ENCODE measurements at places on chromosomes 16 and 17.

DNA sequence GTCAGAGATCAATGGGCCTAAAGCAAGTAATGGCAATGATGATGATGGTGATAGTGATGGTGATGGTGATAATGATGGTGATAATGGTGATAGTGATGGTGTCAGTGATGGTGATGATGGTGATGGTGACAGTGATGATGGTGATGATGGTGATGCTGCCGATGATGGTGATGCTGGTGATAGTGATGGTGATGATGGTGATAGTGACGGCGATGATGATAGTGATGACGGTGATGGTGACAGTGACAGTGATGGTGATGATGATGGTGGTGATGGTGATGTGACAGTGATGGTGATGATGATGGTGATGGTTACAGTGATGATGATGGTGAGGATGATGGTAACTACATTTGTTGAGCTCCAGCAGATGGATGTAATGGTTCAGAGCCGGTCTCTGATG, 30.8 kb upstream of the OR4D1 start:
- DNase-seq, result no peak
- H3K27ac ChIP-seq, result no peak overlapping the region
- H3K4me3 ChIP-seq, result no peak overlapping the region
- no peaks in the 10 kb centered on the region for H3K36me3 ChIP-seq
- H3K4me1 ChIP-seq, result no peaks in the 10 kb centered on the region

DNA sequence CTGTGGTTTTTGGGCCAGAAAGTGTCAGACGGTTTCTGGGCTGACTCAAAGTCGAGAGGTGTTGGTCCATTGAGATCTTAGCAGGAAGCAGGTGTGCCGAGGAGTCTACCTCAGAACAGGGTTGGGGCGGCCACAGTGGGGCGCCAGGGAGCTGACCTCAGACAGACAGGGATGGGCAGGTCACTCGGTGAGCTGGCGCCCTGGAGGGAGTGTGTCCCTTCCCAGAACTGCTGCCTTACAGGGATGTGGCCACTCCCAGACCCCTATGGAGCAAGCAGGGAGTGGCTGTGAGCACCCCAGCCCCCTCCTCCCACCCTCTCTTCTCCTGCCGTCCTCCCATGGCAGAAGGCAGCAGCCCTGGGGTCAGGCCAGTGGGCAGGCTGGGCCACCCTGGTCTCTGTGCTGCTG, 14.0 kb upstream of the DPEP1 start:
- DNase-seq, result peak; percentile 69
- H3K4me1 ChIP-seq, result peaks cover 24% of the 10 kb centered on the region
- no peaks in the 10 kb centered on the region for H3K27me3 ChIP-seq
- H3K27ac ChIP-seq, result peak overlapping the region; percentile 65
- H3K36me3 ChIP-seq, result no peaks in the 10 kb centered on the region
- no peak overlapping the region for H3K4me3 ChIP-seq

GRCh38 chr16:88732172-88732960, 26.1 kb downstream of the CTU2 start:
- no peak for DNase-seq
- no peak overlapping the region for H3K27ac ChIP-seq
- H3K27me3 ChIP-seq, result no peaks in the 10 kb centered on the region
- H3K4me3 ChIP-seq, result no peak overlapping the region
- no peaks in the 10 kb centered on the region for H3K4me1 ChIP-seq

GRCh38 chr17:78355045-78355641, 4.7 kb downstream of the SOCS3 start:
- peak overlapping the region; percentile 97 for H3K27ac ChIP-seq
- no peak for DNase-seq
- no peak overlapping the region for H3K4me3 ChIP-seq

GRCh38 chr17:59827721-59828477, 64.8 kb downstream of the TUBD1 start:
- no peaks in the 10 kb centered on the region for H3K36me3 ChIP-seq
- no peaks in the 10 kb centered on the region for H3K27me3 ChIP-seq
- H3K4me1 ChIP-seq, result peaks cover 25% of the 10 kb centered on the region
- no peak for DNase-seq
- no peak overlapping the region for H3K4me3 ChIP-seq

- H3K36me3 ChIP-seq, result no peaks in the 10 kb centered on the region
- H3K27me3 ChIP-seq, result no peaks in the 10 kb centered on the region
- H3K4me1 ChIP-seq, result no peaks in the 10 kb centered on the region
- H3K4me3 ChIP-seq, result no peak overlapping the region
These were observed 201.9 kb downstream of the SNX29 start for GRCh38 chr16:12178251-12178990.

- no peaks in the 10 kb centered on the region for H3K36me3 ChIP-seq
- DNase-seq, result peak; percentile 54
- H3K27ac ChIP-seq, result no peak overlapping the region
- peaks cover 10% of the 10 kb centered on the region for H3K4me1 ChIP-seq
- H3K27me3 ChIP-seq, result no peaks in the 10 kb centered on the region
- H3K4me3 ChIP-seq, result no peak overlapping the region
These were observed 2.4 kb downstream of the DHRS7B start for GRCh38 chr17:21129023-21129681.

- no peak overlapping the region for H3K27ac ChIP-seq
- H3K4me1 ChIP-seq, result no peaks in the 10 kb centered on the region
- DNase-seq, result no peak
- peaks cover 25% of the 10 kb centered on the region for H3K36me3 ChIP-seq
These were observed 87.8 kb downstream of the CYB561 start for GRCh38 chr17:63358111-63358839.

DNA sequence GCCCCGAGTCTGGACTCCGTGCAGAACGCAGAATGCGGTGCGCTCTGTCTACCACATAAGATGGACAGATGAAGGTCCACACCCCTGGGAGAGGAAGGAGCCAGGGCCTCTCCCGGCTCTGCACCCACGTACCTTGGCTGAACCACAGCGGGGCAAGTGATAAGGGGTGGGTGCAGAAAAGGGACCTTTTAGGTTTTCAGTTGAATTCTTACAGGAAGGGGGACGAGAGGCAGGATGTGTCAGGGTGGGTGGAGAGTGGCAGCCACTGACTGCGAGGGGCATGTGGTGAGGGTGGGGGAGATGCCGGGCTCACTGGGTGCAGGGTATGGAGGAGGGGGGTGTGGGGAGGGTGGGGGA, 372 bp downstream of the CD300A start:
- H3K27ac ChIP-seq, result no peak overlapping the region
- H3K36me3 ChIP-seq, result no peaks in the 10 kb centered on the region
- H3K27me3 ChIP-seq, result peaks cover 15% of the 10 kb centered on the region
- no peaks in the 10 kb centered on the region for H3K4me1 ChIP-seq

- H3K27me3 ChIP-seq, result no peaks in the 10 kb centered on the region
- no peaks in the 10 kb centered on the region for H3K4me1 ChIP-seq
- DNase-seq, result no peak
- peaks cover 38% of the 10 kb centered on the region for H3K36me3 ChIP-seq
- no peak overlapping the region for H3K4me3 ChIP-seq
These were observed 27.4 kb upstream of the MRC2 start for GRCh38 chr17:62599964-62600657.

DNA sequence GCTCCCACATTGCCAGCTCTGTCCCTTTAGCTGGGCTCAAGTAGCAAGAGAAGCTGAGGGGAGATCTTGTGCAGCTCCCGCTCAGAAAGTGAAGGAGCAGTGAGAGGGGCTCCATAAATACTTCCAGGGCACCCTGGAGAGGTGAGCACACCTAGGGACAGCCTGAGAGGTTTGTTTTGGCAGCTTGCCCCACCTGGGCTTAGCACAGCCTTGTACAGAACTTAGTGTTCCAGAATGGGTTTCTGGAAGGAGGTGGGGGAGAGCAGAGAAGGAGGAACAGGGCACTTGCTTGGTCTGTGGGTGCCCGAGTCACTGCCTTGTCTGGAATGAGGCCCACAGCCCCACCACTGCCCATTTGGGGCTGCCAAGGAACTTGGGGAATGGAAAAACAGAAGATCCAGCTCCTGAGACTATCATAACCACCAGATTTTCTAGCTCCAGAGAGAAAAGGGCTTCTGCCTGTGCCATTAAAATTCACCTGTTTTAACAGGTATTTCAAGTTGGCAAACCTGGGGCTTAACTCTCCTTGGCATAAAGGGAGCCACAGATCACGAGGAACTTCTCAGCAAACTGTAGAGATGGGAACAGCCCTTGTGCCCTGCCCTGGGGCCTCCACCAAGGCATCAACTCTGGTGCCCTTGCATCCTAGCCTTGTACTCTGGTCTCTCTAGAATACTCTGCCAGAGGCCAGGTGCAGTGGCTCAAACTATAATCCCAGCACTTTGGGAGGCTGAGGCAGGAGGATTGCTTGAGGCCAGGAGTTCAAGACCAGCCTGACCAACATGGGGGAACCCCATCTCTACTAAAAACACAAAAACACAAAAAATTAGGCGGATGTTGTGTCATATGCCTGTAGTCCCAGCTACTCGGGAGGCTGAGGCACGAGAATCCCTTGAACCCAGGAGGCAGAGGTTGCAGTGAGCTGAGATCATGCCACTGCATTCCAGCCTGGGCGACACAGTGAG, 1.9 kb downstream of the PRR15L start:
- no peak overlapping the region for H3K4me3 ChIP-seq
- H3K27ac ChIP-seq, result no peak overlapping the region
- DNase-seq, result no peak
- H3K27me3 ChIP-seq, result no peaks in the 10 kb centered on the region

GRCh38 chr16:64841071-64841470, 280.8 kb downstream of the CDH11 start:
- H3K27ac ChIP-seq, result no peak overlapping the region
- H3K4me1 ChIP-seq, result peaks cover 5% of the 10 kb centered on the region
- H3K36me3 ChIP-seq, result no peaks in the 10 kb centered on the region
- H3K4me3 ChIP-seq, result no peak overlapping the region
- no peaks in the 10 kb centered on the region for H3K27me3 ChIP-seq
- no peak for DNase-seq

- no peak overlapping the region for H3K4me3 ChIP-seq
- DNase-seq, result peak; percentile 55
- H3K27ac ChIP-seq, result no peak overlapping the region
- H3K4me1 ChIP-seq, result peaks cover 10% of the 10 kb centered on the region
- H3K36me3 ChIP-seq, result no peaks in the 10 kb centered on the region
These were observed 20.4 kb upstream of the PHB1 start for GRCh38 chr17:49434821-49435670.

GRCh38 chr16:66587881-66588600, 8.8 kb downstream of the CMTM2 start:
- H3K4me3 ChIP-seq, result no peak overlapping the region
- DNase-seq, result no peak
- no peak overlapping the region for H3K27ac ChIP-seq
- no peaks in the 10 kb centered on the region for H3K4me1 ChIP-seq
- no peaks in the 10 kb centered on the region for H3K36me3 ChIP-seq

- no peak for DNase-seq
- no peak overlapping the region for H3K27ac ChIP-seq
- no peak overlapping the region for H3K4me3 ChIP-seq
- no peaks in the 10 kb centered on the region for H3K27me3 ChIP-seq
- peaks cover 8% of the 10 kb centered on the region for H3K4me1 ChIP-seq
These were observed 58.2 kb downstream of the PLCG2 start for GRCh38 chr16:81837312-81837751.

GRCh38 chr17:71232801-71233559, 887.8 kb upstream of the SOX9 start:
- no peak overlapping the region for H3K4me3 ChIP-seq
- DNase-seq, result no peak
- no peaks in the 10 kb centered on the region for H3K4me1 ChIP-seq
- no peaks in the 10 kb centered on the region for H3K36me3 ChIP-seq
- H3K27ac ChIP-seq, result no peak overlapping the region

GRCh38 chr16:55512941-55513340, 4.1 kb downstream of the LPCAT2 start:
- H3K36me3 ChIP-seq, result no peaks in the 10 kb centered on the region
- DNase-seq, result no peak
- peaks cover 9% of the 10 kb centered on the region for H3K27me3 ChIP-seq
- no peaks in the 10 kb centered on the region for H3K4me1 ChIP-seq
- no peak overlapping the region for H3K27ac ChIP-seq

DNA sequence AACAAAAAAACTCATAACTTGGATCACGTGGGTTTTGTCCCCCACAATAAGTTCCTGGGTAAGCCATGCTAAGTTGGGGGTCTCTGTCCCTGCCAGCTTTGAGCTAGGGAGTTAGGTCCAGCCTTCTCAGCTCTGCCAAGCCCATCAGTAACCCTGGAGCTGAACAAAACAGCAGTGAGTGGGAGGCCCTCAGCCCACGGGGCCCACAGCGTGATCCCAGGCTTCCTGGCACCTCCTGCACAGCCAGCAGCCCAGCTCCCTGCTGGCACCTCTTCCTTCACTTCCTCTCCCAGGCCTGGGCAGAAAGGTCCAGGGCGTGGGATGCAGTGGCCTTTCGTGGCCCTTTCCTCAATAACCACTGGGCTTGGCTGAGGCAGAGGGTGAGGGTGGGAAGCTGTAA, 35.5 kb upstream of the CDC42EP4 start:
- H3K27ac ChIP-seq, result no peak overlapping the region
- peaks cover 12% of the 10 kb centered on the region for H3K4me1 ChIP-seq
- H3K4me3 ChIP-seq, result no peak overlapping the region
- no peak for DNase-seq
- no peaks in the 10 kb centered on the region for H3K36me3 ChIP-seq
- no peaks in the 10 kb centered on the region for H3K27me3 ChIP-seq

- H3K4me3 ChIP-seq, result no peak overlapping the region
- no peaks in the 10 kb centered on the region for H3K36me3 ChIP-seq
- H3K27me3 ChIP-seq, result no peaks in the 10 kb centered on the region
- no peak for DNase-seq
- H3K27ac ChIP-seq, result no peak overlapping the region
- peaks cover 11% of the 10 kb centered on the region for H3K4me1 ChIP-seq
These were observed 76.2 kb downstream of the RBFOX1 start for GRCh38 chr16:7408700-7409365.

- H3K4me3 ChIP-seq, result no peak overlapping the region
- H3K27me3 ChIP-seq, result no peaks in the 10 kb centered on the region
- peak; percentile 41 for DNase-seq
- H3K4me1 ChIP-seq, result peaks cover 19% of the 10 kb centered on the region
These were observed 6.5 kb upstream of the CAPNS2 start for GRCh38 chr16:55559933-55560516.

- no peak overlapping the region for H3K4me3 ChIP-seq
- H3K4me1 ChIP-seq, result no peaks in the 10 kb centered on the region
- peak; percentile 33 for DNase-seq
- H3K27me3 ChIP-seq, result no peaks in the 10 kb centered on the region
- H3K27ac ChIP-seq, result no peak overlapping the region
These were observed 68.8 kb downstream of the CEP112 start for GRCh38 chr17:66123163-66123562.

DNA sequence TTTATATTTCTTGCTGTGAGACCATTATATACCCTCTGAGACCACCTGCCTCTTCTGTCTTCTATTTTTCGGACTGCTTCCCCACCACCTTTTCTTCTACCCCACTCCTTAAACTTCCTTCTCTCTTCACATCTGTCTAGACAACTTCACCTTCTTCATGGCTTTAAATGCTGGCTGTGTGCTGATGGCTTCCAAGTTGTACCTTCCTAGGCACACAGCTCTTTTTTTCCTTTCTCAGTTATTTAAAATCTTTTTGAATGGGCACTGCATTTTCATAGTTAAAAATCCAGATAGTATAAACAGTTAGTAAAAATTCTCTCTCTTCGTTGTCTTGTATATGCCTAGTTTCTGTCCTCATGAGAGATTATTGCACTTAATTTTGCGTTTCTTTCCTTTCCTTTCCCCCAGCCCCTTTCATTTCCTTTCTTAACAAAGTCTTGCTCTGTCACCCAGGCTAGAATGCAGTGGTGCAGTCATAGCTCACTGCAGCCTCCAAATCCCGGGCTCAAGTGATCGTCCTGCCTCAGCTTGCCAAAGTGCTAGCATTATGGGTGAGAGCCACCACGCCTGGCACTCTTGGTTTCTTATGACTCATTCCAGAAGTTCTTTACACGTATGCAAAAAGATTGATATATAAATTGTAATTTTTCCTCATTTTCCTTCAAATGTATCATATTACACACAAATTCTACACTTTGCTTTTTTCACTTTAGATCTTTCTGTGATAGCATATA, 114.3 kb downstream of the NPIPB5 start:
- no peaks in the 10 kb centered on the region for H3K4me1 ChIP-seq
- H3K27me3 ChIP-seq, result no peaks in the 10 kb centered on the region
- no peak overlapping the region for H3K27ac ChIP-seq
- H3K36me3 ChIP-seq, result no peaks in the 10 kb centered on the region
- no peak overlapping the region for H3K4me3 ChIP-seq
